ENCODE measurements at places on chromosomes 13 and 19.

DNA sequence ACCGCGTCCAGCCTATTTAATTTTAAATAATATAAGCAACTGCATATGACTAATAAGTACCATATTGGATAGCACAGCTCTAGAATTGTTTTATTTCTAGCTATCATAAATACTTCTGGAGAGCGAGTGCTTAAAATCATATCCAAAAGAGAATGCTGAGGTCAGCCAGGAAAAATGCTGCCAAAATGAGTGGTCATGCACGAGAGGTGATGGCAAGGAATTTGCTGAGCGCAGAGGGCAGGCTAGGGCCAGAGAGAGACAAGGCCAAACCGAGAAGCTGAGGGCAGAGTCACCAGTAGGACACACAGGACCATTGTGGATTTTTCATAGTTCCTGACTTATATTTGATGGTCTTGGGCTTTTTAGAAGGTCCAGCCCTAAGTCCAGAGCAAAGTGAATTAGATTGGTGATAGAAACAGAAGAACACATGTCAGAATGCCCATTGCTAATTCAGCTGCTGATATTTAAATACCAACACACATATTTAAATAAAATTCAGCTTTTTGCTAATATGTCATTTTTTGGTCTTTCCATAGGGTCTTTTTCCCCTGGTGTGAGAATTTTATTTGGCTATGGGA is 33.6 kb upstream of the UBL3 start:
- DNase-seq = no peak

DNA sequence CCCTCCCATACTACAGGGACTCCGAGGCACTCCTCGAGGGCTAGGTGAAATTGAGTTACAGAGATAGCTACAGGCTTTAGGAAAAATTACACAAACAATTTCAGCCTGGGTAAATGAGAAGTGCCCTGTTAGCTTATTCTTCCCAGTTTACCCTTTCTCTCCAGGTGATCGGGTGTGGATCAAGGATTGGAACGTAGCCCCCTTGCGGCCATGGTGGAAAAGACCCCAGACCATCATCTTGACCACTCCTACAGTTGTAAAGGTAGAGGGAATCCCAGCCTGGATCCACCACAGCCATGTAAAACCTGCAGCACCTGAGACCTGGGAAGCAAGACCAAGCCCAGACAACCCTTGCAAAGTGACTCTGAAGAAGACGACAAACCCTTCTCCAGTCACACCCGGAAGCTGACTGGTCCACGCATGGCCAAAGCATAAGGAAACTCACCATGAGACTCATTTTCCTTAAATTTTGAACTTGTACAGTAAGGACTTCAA is 600.6 kb downstream of the UQCRFS1 start:
- no peak for DNase-seq

DNA sequence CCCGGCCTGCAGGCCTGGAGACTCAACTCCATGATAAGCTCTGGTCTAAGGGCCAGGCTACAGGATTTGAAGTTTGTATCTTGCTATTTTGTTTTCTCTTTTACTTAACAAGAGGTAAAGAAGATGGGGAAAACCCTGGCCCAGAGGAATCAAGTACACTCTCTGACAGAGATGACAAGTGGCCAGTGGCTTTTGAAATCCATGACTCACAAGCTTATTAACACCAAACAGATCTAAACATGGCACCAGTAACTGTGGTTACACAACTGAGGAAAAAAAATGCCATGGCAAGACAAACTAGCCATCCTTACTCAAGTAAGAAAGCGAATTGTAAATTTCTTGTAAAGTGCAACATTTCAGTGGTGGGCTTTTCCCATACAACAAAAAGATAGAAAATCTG is 72.6 kb upstream of the SERTM1 start:
- DNase-seq = no peak

DNA sequence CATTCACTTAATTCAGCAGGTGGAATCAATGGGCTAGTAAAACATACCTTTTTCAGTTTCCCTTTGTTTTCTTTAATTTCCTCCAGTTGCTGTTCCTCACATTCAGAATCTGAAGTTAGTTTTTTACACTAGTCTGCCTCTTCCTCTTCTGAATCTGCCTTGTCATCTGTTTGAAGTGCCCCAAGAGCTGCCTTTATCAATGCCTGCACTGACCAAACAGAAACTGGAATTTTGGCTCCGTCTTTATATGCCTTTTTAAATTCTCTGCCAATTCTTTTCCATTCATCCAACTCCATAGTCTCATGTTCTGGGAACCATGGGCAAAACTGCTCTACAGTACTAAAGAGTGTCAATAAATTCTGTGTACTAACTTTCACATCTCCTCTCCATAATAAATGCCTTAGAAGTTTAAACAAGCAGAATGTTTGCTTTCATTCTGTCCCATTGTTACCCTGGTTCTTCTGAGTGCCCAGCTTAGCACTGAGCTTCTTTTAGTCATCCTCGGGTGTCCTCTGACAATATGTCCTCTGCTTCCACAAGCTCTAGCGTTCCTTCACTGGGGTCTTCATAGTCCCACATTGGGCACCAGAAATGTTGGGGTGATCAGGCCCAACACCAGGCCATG is 154.2 kb downstream of the ZNF486 start:
- no peak for DNase-seq

DNA sequence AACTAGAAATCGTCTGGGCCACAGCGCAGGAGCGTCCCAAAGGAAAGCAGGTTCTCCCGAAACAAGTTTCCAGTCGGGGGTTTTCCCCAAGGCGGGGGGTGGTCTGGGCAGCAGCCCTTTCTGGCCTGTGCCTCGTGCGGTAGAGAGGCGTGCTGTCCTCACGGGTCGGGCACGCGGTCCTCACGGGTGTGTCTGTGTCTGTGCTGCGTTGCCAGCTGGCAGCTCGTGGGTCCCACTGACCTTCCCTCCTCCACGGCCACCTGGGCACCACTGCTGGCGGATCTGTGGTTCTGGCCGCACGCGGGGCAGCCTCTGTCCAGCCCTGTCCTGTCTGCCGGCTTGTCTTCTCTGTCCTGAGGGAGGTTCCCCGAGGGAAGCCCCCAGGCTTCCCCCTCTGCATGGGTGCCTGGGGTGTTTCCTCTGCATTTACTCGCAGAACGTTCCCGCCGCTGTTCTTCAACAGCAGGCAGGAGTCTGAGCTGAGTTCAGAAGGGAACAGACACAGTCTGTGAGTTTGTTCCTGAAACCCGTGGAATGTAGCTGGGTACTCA is 98.2 kb upstream of the MCF2L start:
- no peak for DNase-seq

GRCh38 chr19:53871454-53871853 is 3.8 kb downstream of the MYADM start:
- DNase-seq = no peak

- no peak for DNase-seq
Measured at GRCh38 chr19:50794876-50795663, 4.9 kb downstream of the ACP4 start.

DNA sequence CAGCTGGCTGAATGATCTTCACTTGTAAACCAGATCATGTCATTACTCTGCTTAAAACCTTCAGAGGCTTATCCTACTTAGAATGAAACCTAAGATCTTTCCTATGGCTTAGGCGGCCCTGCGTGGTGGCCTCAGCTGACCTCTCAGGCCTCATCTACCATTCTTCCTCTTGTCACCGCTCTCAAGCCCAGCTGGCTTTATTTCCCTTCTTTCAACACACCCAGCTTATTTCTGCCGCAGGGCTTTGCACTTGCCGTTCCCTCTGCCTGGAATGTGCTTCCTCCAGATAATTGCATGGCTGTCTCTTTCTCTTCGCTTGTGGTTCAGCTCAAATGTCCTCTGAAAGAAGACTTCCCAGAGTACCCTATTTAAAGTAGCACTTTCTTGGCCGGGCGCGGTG is 3.6 kb upstream of the ASF1B start:
- no peak for DNase-seq

DNA sequence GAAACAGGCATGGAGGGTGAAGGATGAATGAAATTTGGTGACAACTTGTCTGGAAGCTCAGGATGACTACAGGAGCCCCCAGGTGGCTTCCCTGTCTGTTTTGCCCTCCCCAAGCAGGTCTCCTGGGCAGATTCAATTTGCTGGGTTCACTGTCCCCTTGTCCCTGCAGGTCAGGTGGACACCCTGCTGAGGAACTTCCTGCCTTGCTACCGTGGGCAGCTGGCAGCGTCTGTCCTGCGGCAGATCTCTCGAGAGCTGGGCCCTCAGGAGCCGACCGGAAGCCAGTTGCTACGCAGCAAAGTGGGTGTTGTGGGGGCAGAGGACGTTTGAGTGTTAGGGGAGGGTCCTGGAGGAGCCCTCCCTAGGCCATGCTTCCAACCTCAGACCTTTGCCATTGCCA is 19.1 kb downstream of the PGLS start:
- DNase-seq = peak; percentile 63

DNA sequence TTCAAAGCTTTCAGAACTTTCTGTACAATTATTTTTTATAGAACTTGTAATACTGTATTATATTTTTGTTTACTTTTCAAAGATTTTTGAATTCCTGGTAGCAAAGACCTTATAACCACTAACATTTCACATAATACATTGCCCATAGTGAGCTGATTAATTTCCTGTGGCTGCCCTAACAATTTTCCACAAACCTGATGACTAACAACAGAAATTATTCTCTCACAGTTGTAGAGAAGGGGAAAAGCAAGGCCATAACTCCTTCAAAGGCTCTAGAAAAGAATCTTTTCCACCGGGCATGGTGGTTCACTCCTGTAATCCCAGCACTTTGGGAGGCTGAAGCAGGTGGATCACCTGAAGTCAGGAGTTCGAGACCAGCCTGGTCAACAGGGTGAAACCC is 19.1 kb downstream of the KLF12 start:
- no peak for DNase-seq

GRCh38 chr13:102580552-102581169 is 16.1 kb upstream of the TPP2 start:
- DNase-seq = peak; percentile 44

GRCh38 chr13:47845981-47846380 is 155.1 kb downstream of the SUCLA2 start:
- no peak for DNase-seq

DNA sequence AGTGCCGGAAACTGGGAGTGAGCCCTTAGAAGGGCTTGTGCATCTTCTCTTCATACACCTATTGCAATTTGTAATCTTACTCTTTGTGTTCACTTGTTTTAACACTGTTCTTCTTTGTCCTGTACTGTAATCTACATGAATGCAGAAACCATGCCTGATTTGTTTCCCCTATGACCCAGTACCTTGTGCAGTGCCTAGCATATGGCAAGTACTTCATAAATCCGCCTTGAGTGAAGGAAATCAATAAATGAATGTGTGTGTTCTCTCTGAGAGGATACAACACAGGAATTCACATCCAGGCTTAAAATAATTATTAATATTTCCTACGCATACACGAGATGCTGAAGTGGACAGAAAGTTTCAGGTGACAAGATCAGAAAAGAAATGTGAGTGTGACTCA is 172.6 kb downstream of the GPC6 start:
- DNase-seq = no peak

DNA sequence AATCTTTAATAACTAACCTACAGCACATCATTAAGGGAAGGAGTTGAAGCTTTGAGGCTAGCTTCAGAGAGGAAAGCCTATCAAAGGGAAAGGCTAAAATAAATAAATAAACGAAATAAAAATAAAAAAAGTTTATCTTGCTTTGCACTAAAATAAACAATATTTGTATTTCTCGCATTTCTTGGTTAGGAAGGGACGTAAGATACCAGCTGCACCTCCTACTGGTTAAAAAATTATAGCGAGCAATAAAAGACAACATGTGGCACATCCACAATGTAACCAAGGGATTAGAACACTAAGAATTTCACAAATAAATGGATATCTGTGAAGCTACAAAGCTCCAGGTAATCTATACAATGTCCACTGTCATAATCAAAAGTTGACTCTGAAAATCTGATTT is 194.5 kb downstream of the DACH1 start:
- no peak for DNase-seq

GRCh38 chr13:30870049-30870884 is 35.8 kb upstream of the MEDAG start:
- no peak for DNase-seq

- DNase-seq = peak; percentile 6
Measured at GRCh38 chr19:34662919-34663318, 14.0 kb downstream of the SCGB2B2 start.

- DNase-seq = no peak
Measured at GRCh38 chr13:48411841-48412531, 927 bp downstream of the LPAR6 start.

DNA sequence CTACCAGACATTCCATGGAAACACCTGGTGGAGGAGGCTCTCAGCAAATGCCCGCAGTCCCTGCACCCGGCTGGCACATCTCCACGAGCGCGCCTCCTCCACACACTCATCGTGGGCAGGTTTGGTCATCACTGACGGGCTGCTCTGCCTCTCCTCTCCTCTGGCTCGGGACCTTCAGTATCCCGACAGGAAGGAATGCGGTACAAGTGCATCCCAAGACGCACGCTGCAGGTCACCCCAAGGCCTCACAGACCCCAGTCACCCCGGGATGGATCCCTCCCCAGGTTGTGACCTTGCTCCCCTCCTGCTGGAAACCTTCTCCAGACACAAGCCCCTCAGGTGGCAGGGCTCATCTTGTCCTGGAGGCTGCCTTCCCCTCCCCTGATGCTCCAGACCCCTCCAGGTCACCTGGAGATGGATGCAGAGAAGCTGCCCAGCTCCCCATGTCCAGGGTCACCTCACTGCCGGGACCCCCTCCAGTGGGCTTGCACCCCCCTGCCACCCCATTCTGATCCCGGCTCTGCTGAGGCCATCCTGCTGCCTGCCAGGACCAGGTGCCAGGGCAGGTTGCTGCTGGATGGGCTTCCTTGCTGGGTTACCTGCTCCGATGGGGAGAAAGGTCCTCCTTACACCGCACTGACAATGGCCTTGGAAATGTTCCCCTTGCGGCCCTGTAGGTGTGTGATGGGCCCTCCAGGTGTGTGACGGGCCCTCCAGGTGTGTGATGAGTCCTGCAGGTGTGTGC is 29.9 kb downstream of the C13orf46 start:
- DNase-seq = no peak

DNA sequence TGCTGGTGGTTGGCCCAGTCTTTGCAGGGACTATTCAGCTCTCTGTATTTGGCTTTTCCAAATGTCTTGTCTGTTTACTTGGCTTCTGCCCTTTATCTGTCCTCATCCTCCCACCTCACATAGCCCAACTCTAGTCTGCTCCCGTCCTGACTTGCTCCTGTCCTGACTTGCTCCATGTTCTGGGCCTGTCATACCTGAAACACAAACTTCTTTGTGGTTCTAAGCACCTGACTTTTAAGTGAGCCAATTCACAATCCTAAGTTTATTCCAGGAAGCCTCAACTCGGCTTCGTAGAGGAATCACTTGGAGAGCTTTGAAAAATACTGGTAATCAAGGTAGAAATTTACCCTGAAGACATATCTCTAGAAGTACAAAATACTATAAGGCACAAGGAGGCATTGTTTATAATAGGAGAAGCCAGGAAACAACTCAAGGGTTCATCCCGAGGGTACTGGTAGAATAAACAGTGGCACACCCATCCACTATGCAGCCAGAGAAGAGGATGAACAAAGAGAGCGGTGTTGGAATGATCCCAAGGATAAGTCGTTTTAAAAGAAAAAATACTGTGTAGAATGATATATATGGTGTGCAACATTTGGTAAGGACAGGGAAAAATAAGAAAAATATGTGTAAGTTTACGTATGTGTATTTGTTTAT is 284.5 kb downstream of the FGF14 start:
- no peak for DNase-seq

All from NCI-H1092 (cell line).